ENCODE measurements at places on chromosomes 11 and 22.

- DNase-seq, result peak; percentile 95
These were observed 182.1 kb upstream of the KIRREL3 start for GRCh38 chr11:127182586-127183203.

- DNase-seq, result no peak
These were observed 510.6 kb upstream of the RAG2 start for GRCh38 chr11:37108436-37109285.

- peak; percentile 11 for DNase-seq
These were observed 14.0 kb upstream of the TP53I11 start for GRCh38 chr11:44964526-44965209.

- DNase-seq, result no peak
These were observed 6.6 kb downstream of the HSPA8 start for GRCh38 chr11:123055191-123055901.

DNA sequence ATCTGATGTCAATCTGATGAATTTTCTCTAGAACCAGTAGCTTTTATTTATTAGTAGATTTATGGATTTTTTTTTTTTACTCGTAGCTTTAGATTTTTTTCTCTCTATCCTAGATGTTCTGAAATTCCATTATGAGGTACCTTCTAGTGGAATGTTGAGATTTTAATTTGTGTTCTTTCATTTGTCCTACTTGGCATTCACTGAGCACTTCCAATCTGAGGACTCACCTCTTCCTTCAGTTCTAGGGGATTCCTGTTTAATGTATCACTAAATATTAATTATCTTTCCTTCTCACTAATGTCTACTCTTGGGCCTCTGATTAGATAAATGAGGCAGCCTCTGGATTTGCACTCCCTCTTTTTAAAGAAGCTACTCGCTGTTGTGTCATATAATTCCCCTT, 40.2 kb upstream of the WNT7B start:
- DNase-seq, result no peak

DNA sequence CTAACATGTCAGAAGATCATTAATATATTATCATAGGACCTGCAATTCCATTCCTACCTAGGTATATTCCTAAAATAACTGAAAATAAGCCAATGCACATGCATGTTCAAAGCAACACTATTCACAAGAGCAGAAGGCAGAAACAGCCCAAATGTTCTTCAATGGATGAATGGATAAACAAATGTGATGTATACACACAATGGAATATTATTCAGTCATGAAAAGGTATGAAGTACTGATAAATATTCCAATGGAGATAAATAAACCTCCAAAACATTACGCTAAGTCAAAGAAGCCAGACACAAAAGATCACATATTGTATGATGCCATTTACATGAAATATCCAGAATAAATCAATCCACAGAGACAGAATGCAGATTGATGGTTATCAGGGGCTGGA, 16.8 kb downstream of the AMBRA1 start:
- no peak for DNase-seq

GRCh38 chr11:79367844-79368243, 73.0 kb downstream of the TENM4 start:
- DNase-seq, result no peak

GRCh38 chr11:113077379-113077778, 116.2 kb downstream of the NCAM1 start:
- peak; percentile 20 for DNase-seq

DNA sequence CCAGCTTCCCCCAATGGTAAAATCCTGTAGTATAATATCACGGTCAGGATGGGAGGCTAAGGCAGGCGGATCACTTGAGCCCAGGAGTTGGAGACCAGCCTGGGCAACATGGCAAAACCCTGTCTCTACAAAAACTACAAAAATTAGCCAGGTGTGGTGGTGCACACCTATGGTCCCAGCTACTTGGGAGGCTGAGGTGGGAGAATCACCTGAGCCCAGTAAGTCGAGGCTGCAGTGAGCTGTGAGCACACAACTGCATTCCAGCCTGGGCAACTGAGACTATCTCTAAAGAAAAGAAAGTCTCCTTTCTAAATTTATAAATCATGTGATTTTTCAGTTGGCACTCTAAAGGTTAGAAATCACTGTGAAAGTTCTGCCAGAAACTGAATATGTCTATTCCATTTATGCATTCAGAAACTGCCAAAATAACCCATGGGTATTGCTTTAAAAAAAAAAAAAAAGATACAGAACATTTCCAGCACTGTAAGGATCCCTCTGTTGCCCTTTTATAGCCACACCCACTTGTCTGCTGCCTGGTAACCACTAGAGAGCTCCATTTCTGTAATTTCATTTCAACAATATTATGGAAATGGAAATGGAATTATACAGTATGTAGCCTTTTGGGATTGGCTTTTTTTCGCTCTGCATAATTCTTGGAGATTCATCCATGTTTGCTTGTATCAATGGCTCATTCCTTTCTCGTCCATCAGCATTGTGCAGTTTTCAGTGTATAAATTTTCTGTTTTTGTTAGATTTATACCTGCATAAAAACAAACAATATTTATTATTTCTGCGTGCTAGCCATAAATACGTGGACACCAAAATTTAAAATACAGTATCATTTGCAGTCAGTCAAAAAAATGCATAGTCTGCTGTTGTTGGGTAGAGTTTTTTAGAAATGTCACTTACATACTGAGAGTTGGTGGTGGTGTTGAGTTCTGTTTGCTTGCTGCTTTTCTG, 9.4 kb downstream of the CDC45 start:
- no peak for DNase-seq

- peak; percentile 89 for DNase-seq
These were observed 58.3 kb downstream of the CYTH4 start for GRCh38 chr22:37340331-37341262.

- no peak for DNase-seq
These were observed 200.3 kb downstream of the MSANTD4 start for GRCh38 chr11:105821781-105822180.

- no peak for DNase-seq
These were observed 62.6 kb upstream of the SLC17A6 start for GRCh38 chr11:22275600-22275999.

GRCh38 chr11:19903620-19904069, 191.0 kb downstream of the NAV2 start:
- DNase-seq, result peak; percentile 67

DNA sequence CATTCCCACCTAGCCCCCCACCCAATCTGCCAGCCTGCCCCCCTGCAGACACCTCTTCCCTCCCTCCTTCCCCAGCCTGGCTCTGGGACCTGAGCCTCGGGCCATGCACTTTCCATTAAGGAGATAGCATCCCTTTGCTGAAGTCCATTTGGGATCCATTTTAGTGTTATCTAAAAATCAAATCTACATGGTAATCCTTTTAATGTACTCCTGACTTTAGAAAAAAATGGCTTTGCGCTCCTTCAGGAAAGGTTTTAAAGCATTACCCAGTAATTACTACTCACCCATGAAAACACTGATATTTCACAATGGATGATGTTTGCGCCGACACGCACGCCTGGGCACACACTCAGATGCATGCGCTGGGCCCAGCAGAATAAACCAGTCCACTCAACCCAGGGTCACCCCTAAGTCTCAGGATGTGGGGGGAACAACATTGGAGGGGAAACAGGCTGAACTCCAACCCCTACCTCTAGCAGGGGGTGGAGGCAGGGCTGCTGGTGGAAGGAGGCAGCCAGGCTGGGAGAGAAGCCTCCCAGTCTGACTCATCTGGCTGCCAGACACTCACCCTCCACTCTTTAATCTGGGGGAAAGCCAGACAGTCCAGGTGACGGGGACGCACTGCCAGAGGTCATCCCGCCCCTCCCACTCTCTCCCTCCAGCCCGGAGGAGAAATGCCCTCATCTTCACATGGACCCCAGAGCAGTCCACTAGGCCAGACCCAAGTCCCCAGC, 29.8 kb downstream of the LMO1 start:
- DNase-seq, result no peak

- peak; percentile 71 for DNase-seq
These were observed 12.4 kb upstream of the DSCAML1 start for GRCh38 chr11:117809236-117810055.

GRCh38 chr11:97078443-97078842, 688.6 kb downstream of the JRKL start:
- no peak for DNase-seq

- DNase-seq, result no peak
These were observed 66.9 kb downstream of the GAB2 start for GRCh38 chr11:78350646-78351165.

DNA sequence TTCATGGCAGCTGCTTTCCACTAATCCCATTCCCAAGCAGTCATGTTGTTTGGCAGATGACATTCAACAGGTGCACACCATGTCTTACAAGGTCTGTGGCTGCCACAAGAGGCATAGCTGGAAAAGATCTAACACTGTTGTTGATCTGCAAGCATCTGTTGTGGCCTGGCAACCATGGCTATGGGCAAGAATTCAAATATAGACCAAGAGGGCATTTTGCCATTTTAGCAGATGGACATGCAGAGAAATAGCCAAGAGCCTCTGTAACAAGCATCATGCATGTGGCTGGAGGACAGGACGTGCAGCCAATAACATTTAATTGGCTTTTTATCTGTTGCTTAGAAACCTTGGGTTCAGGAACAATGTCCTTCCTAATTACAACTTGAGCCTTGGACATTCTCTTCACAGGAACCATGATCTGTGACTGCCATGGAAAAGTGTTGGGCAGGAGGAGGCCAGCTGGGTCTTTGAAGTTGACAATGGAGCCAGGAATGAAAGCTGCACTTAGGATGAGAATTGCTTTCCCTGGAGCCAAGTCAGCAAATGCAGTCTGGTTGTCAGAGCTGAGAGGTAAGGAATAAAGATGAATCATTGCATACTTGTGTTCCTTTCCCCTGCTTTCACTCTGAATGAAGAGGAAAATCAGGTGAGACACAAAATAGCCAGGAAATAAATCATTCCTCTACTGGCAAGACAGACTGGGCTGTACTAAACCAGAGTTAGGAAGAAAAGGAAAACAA, 113.6 kb upstream of the ANO5 start:
- DNase-seq, result no peak

DNA sequence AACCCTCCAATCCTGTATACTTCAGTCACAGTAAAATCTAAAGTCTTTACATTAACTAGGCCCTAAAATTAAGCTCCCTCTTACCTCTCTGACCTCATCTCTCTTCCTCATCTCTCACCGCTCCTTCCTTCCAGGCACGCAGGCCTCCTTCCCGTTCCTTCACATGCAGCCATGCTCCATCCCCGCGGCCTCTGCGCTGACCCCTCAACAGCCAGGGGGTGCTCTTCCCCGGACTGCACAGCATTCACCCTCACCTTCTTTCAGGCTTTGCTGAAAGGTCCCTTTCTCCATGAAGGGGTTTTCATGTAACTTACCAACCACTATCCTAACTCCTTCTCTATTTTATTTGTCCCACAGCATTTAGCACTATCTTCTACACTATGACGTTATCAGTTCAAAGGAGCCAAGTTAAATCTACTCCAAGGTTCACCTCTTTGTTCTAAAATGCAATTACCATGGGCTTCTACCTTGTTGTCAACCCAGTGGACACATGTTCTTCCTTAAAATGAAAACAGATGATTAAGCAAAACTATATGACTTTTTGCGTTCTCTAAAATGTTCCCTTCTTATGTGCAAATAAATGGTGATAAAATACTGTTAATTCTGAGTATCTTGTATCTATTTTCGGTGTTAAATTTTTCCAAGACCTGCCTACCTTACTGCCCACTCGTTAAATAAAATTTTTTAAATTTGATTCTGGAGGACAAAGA, 57.8 kb upstream of the APOA1 start:
- DNase-seq, result no peak

DNA sequence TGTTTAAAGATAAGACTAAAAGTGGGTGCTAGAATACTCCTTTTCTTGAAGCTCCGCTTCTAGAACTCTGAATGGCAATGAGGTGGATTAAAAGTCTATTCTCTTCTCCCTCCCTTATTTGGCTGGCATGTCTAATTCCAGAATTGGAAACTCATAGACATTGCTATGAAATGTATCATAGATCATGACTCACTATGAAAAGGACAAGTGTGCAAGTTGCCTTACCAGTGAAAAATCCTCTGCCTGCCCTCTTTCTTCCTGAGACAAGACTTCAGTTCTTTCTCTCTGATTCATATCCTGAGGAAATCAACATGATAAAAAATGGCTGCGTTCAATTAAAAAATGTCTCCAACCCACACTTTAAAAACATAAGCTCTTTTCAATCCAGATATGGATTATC, 73.2 kb upstream of the BLID start:
- no peak for DNase-seq

- DNase-seq, result no peak
These were observed 200.3 kb upstream of the B3GAT1 start for GRCh38 chr11:134612140-134613030.

- no peak for DNase-seq
These were observed 106.3 kb upstream of the ANO3 start for GRCh38 chr11:26225646-26226045.

DNA sequence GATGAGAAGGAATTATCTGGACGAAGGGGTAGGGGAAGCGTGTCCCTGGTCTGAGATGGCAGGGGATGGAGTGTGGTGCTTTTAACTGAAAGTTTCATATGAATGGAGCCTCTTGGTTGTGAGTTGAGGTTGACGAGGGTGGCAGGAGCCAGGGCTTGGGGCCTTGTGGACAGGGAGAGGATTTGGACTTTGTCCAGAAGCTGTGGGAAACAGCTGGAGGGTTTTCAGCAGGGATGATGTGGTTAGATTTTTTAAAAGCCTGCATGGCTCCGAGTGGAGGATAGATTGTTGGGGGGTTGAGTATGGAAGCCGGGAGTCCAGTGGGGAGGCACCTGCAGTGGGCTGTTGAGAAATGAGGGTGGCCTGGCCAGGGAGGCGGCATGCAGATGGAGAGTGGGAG, 24.8 kb downstream of the MYO7A start:
- DNase-seq, result no peak

- DNase-seq, result no peak
These were observed 10.4 kb downstream of the AP1B1 start for GRCh38 chr22:29377979-29378378.

- DNase-seq, result no peak
These were observed 9.2 kb upstream of the ANO1 start for GRCh38 chr11:70068950-70069349.

GRCh38 chr22:37623075-37624016, 14.7 kb downstream of the GGA1 start:
- DNase-seq, result peak; percentile 17

- no peak for DNase-seq
These were observed 365.0 kb upstream of the FAT3 start for GRCh38 chr11:91859666-91860065.

DNA sequence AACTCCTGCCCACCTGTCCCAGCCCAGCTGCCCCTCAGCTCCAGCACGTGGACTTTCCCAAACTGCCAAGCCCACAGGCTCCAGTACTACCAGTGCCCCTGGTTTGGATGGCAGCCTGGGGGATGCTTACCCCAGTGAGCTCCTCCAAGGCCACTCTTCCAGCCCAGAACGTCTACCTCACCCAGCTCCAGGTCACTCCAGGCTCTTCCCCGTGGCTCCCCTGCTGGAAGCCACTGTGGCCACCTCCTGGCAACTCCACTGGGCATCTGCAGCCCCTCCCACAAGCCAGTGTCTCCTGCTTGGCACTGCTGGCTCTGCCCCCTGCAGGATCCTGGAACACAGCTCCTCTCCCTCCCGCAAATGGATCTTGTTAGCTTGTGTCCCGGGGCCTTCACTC, 29.3 kb downstream of the LMO1 start:
- no peak for DNase-seq

DNA sequence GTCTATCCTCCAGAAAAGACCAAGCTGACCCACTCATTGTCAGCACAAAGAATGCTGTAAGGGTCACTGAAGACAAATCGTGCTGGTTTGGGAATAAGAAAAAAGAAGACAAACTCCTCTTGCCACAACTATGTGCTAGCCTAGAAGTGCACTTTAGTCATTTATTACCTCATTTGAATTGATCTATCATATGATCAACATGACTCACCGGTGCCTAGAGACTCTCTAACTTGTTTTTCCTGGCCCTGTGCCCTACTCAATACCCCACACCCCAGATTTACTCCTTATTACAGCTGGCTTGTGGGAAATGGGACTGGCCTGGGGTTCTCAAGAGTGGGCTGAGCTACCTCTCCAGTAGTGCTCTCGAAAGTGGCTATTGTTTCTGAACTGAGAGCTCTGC, 35.9 kb upstream of the HORMAD2 start:
- peak; percentile 11 for DNase-seq
